ENCODE measurements at places on chromosomes 7 and 10.

DNA sequence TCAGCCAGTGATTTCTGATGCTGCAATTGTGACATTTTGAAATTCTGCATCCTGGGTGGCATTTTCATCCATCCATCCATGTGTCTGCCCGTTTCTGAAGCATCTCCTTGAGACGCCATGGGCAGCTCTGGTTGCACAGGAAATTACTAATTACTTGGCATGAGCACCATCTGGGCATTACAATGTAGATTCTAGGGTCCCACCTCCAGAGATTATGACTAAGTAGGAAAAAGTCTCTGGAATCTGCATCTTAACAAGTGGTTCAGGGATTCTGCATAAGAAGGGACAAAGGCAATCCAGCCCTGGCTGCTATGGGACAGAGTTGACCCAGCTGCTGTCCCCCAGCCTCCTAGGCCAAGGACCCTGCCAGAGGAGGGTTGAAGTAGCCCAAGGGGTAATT lies 65.3 kb downstream of the CUZD1 start:
- no peak for DNase-seq

DNA sequence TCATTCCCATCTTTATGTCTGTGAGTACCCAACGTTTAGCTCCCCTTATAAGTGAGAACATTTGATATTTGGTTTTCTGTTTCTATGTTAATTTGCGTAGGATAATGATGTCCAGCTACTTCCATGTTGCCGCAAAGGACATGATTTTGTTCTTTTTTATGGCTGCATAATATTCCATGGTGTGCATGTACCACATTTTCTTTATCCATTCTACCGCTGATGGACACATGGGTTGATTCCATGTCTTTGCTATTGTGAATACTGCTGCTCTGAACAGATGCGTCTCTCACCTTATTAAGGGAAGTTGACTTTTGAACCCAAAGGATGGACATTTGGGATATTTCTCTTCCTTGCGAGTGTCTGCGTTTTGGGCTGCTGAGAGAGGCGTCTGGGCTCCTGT lies 50.2 kb downstream of the GTF2IRD1 start:
- no peak for DNase-seq

DNA sequence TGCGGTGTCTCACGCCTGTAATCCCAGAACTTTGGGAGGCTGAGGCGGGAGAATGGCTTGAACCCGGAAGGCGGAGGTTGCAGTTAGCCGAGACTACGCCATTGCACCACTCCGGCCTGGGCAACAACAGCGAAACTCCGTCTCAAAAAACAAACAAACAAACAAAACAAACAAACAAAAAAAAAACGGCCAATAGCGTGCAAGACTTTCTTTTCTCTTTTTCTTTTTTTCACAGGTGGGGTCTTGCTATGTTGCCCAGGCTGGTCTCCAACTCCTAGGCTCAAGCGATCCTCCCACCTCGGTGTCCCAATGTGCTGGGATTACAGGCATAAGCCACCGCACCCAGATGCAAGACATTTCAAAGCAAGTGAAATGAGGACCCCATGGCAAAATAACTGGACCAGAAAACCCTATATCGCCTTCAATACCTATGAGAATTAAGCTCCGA lies 1.6 kb downstream of the PSAP start:
- DNase-seq = no peak

- no peak for DNase-seq
Measured at GRCh38 chr10:98577168-98577567, 130.4 kb upstream of the HPS1 start.

- no peak for DNase-seq
Measured at GRCh38 chr7:27914409-27914808, 174.4 kb downstream of the TAX1BP1 start.

DNA sequence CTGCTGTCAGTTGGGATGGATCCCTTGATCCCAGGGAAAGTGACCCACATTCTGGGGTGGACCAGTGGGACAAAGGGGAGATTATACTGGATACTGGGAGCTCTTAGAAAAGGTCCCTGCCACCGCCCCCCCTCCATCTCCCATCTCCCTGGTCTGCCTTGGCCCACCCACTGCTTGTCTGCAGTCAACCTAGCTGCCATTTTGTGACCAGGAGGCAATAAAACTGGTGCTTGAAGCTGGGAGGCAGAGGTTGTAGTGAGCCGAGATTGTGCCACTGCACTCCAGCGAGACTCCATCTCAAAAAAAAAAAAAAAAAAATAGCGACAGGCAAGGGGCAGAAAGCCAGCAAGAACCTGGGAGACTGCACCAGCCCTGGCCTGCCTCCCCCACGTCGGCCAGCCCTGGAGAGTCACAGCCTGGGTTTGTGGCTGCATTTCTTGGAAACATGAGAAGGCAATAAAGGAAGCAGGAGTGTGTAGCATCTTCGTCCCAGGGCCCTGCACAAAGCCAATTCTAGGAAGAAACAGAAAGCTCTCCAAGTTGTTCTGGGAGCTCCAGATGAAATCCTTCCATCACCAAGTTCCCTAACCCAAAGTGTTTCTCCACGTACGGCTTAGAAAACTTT lies 4.7 kb upstream of the ARPC1B start:
- no peak for DNase-seq

DNA sequence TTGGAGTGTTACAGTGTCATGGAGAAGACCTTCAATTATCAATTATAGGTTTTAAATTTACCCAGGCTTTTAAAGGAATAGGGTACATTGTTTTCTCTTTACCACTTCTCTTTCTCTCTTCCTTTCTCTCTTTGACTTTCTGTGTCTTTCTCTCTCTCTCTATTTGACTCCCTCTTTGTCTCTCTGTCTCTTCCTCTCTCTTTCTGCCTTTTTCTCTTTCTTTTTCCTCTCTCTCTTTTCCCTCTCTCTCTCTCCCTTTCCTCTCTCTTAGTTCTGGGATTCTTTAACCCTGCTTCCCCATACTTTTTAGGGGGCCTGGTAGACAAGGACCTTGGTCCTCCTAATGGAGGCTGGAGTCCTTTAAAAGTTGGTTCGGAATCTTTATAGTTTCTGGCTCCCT lies 15.9 kb upstream of the GHITM start:
- no peak for DNase-seq

DNA sequence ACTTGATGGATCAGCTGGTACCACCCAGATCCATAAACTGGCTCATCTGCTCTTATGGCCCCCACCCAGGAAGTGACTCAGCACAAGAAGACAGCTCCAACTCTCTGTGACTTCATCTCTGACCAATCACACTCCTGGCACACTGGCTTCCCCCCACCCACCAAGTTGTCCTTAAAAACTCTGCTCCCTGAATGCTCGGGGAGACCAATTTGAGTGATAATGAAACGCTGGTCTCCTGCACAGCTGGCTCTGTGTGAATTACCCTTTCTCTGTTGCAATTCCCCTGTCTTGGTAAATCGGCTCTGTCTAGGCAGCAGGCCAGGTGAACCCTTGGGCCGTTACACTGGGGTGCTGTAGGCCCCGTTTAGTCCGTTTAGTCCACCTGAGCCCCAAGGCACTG lies 23.4 kb upstream of the BNIP3 start:
- no peak for DNase-seq

GRCh38 chr10:99672884-99673283 lies 13.6 kb downstream of the ENTPD7 start:
- DNase-seq = no peak

GRCh38 chr7:132419542-132419941 lies 156.7 kb downstream of the PLXNA4 start:
- DNase-seq = no peak

DNA sequence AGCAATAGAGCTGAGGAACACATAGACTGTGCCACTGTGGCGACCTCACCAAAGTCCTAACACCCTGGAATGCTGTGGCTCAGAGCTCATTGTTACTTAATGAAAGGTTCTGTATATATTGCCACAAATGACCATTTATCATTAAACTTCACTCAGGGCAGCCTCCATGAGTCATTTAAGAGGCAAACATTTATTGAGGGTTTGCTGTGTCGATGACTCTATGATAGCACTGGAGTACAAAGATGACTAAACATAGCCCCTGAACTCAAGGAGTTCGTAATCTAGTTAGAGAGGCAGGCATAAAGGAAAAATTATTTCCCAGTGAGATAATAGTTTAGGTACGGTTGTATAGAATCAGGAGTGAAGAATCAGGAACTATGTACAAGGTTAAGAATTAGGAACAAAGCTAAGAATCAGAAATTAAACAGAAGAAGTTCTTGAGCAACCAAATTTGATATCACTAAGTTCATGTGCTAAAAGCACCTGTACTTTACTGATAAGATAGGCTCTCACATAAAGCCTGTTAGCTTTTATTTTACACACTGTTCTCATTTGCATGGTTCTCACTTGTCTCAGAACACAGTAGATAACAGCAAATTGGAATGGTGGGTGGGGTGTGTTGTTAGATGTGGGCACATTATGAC lies 7.9 kb downstream of the ENTPD7 start:
- no peak for DNase-seq

DNA sequence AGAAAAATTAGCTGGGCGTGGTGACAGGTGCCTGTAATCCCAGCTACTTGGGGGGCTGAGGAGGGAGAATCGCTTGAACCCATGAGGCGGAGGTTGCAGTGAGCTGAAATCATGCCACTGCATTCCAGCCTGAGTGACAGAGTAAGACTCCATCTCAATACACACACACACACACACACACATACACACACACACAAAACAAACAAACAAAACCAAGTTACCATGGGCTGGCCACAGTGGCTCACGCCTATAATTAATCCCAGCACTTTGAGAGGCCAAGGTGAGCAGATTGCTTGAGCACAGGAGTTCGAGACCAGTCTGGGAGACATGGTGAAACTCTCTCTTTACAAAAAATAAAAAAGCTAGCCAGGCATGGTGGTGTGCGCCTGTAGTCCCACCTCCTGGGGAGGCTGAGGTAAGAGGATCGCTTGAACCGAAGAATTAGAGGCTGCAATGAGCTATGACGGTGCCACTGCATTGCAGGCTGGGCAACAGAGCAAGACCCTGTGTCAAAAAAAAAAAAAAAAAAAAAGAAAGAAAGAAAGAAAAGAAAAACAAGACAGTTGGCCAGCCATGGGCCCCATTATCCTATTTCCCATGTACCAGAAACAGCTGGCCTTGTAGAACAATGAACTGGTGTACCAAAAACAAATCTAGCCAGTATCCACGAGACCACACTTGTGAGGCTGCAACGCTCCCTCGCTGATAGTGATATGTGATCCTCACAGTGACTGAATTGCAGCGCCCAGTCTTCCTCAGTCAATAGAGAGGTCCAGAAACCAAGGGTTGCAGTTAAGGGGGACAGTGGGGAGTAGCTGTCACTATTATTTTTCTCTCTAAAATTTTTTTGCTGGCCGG lies 6.6 kb upstream of the AGFG2 start:
- DNase-seq = no peak

- DNase-seq = no peak
Measured at GRCh38 chr7:132035517-132036362, 479.3 kb upstream of the PODXL start.

GRCh38 chr10:29356931-29357330 lies 68.1 kb downstream of the LYZL1 start:
- no peak for DNase-seq

DNA sequence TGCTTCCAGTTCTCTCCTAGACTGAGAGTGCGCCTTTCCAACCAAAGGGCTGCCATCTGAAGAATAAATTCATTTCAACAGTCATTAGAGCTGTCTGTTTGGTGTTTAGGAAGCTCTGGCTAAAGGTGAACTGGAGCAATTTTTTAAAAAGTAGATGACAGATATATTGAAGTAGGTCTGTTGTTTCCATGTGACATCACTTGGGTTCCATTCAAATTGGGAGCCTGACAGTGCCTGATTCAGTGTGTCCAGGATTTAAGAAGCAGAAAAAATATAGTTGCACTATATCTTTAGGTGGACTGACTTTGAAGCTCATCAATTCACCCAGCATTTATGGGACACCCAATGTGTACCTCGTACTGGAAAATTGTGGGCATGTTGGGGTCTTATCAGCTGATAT lies 367.7 kb downstream of the BBS9 start:
- no peak for DNase-seq

GRCh38 chr10:132839061-132839460 lies 53.1 kb upstream of the NKX6-2 start:
- no peak for DNase-seq

- no peak for DNase-seq
Measured at GRCh38 chr7:36653008-36653662, 71.2 kb downstream of the AOAH start.

- no peak for DNase-seq
Measured at GRCh38 chr7:883055-884021, 7.0 kb downstream of the GET4 start.

GRCh38 chr10:120989279-120989678 lies 138.1 kb downstream of the WDR11 start:
- DNase-seq = no peak

- no peak for DNase-seq
Measured at GRCh38 chr10:6951732-6952131, 371.7 kb upstream of the PRKCQ start.

GRCh38 chr7:155463114-155463811 lies 5.3 kb downstream of the EN2 start:
- DNase-seq = no peak

DNA sequence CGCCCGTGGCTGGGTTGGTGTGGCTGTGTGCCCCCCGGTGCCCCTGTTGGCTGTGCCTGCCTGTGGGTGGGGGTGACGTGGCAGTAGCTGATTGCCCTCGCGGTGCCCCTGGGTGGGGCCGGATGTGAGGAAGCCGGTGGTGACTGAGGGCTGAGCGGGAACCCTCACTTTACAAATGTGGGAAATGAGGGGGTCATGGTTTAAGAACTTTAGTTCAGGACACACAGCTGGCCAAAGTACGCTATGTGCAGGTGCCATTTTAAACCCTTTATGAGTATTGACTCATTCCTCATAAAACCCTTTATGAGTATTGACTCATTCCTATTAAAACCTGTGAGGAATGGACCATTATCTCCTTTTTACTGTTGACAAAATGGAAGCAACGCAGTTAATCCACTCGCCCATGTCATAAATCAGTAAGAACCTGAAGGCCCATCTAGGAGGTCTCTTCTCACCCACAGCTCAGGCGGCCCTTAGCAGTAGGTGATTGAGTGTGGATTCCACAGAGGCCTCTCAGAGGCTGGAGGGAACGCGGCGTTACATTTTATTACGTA lies 290.1 kb upstream of the COBL start:
- DNase-seq = no peak

GRCh38 chr7:71485586-71485985 lies 353.6 kb downstream of the GALNT17 start:
- DNase-seq = no peak

GRCh38 chr10:5447611-5448071 lies 35.3 kb downstream of the NET1 start:
- DNase-seq = no peak

DNA sequence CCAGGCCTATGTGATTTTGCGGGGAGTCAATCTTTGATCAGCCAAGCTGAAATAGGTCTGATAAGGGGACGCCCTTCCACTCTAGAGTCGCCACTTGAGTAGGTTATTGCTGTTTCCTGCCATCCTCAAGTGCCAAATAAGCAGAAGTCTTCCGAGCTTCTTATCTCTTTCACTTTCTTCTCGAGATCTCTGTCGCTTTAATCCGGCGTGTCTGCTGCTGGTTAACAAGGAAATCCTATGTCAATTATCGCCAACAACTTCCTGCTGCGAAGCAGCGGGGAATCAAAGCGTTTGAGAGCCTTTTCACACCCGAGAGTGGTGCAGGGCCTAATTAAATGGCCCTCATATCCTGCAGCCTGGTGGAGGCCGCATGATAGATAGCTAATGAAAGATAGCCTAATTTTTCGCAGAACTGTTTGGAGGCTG lies 215.9 kb downstream of the RAB11FIP2 start:
- DNase-seq = no peak
